ENCODE measurements at places on chromosomes 3 and 15.

DNA sequence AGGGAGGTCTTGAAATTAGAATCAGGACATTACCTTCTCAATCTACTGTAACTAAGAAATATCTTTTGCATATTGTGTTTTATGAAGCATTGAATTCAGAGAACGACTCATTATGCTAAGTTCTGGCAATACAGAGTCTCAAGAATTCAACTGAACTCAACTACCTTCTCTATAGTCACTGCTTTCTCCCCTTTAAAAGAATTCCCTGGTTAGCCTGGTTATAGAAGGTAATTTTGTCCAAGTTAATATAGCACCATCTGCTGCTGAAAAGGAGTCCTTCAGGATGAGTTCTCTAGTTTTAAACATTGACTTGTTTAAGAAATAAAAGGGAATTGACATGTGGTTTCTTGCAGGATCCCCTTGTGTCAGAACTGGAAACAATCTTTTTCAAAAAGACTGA lies 60.2 kb downstream of the IL16 start:
- no peak for DNase-seq

DNA sequence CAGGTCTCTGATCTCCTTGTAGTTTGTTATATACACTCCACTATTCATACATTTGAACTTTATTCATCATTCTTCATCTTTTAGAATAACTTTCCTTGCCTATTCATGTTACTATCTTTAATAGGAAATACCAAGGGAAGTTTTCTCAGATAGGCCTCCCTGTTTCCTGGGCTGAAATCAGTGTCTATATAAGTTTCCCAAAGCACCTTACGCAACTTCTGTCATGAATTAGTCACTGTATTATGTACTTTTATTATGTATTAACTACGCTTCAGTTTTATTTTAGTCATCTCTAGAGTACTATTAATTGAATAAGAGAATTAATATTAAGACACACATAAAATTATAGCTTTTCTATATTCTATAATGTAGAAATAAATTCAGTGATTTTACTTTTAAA lies 1481.5 kb downstream of the OTOL1 start:
- DNase-seq: no peak

GRCh38 chr3:161695811-161696210 lies 199.2 kb downstream of the OTOL1 start:
- DNase-seq: no peak

DNA sequence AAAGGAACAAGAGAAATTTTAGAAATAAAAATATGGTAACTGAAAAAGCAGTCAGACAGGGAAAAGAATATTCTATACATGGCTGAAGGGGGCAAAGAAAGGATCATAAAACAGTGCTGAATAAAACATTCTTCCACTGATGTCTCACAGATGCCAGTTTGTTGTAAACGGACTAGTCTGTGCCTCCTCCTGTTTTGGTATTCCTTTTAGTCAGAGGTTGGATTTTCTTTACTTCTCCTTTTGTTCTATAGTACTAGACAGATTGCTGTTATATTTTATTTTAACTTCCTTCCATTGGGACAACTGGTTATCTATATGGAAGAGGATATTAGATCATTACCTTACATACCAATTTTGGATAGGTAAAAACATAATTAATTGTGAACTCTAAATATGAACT lies 16.0 kb upstream of the GNB5 start:
- no peak for DNase-seq

- no peak for DNase-seq
Measured at GRCh38 chr3:8938021-8938420, 25.3 kb downstream of the RAD18 start.
